ENCODE measurements at places on chromosomes 3 and 15.

DNA sequence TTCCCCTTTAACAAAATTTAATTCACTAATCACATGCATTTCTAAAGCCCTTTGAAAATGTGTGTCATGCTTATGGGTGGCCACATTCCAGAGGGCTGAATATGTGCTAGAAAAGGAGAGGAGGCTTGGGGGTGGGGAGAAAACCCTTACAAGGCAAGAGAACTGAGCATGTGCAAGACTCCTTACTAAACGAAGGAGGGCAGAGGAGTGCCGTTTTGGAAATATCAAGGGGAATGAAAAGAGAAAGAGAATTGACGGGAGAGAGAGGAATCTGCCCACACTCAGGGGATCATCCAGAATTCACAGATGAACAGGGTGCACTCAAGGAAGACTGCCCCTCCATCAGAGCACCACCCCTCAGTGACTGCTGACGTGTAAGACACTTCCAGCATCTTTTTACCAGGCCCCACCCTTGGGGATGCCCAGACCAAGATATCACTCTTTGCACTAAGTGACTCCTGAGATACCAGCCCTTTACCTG lies 37.9 kb upstream of the TSC22D2 start:
- DNase-seq: no peak

- no peak for DNase-seq
Observed at GRCh38 chr3:128781164-128781563, 55.2 kb downstream of the RAB7A start.

DNA sequence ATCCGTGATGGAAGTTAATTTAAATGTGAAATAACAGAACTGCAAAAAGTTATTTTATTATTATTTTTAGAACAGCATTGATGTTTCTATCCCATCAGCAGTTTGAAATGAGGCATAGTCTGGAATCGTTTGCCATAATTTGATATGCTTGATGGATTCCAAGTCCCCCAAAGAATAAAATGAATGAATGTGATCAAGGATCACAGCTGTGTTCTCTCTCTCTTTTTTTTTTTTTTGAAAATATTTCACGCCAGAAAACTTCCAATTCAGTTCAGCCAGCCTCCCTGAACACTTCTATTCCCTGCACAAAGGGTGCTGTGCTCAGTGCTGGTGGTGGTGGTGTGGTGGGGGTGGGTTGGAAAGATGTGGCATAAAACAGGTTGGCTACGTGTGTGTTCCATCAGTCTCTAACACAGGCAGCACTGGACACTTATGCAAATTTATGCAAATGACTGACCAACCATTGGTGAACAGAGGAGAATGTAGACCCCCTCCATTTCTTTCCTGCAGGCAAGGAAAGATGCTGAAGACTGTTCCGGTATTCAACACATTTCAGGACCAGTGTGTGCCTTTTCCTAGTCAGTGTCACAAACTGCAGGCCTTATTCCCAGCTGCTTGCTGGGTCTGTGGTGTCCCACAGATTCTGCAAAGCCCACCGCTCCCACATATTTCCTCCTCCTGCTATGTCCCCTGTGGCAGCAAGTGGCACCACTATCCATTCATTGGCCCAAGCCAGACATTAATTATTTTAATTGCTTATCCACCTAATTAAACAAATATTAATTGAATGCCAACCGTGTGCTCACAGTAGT lies 10.6 kb downstream of the ARNT2 start:
- no peak for DNase-seq

GRCh38 chr3:188841906-188842305 lies 329.9 kb upstream of the TPRG1 start:
- DNase-seq: no peak

- DNase-seq: no peak
Observed at GRCh38 chr15:84840741-84841429, 23.7 kb downstream of the ALPK3 start.

GRCh38 chr15:75640483-75641178 lies 607 bp upstream of the IMP3 start:
- no peak for DNase-seq

GRCh38 chr3:119676020-119676419 lies 1.2 kb downstream of the COX17 start:
- DNase-seq: no peak

DNA sequence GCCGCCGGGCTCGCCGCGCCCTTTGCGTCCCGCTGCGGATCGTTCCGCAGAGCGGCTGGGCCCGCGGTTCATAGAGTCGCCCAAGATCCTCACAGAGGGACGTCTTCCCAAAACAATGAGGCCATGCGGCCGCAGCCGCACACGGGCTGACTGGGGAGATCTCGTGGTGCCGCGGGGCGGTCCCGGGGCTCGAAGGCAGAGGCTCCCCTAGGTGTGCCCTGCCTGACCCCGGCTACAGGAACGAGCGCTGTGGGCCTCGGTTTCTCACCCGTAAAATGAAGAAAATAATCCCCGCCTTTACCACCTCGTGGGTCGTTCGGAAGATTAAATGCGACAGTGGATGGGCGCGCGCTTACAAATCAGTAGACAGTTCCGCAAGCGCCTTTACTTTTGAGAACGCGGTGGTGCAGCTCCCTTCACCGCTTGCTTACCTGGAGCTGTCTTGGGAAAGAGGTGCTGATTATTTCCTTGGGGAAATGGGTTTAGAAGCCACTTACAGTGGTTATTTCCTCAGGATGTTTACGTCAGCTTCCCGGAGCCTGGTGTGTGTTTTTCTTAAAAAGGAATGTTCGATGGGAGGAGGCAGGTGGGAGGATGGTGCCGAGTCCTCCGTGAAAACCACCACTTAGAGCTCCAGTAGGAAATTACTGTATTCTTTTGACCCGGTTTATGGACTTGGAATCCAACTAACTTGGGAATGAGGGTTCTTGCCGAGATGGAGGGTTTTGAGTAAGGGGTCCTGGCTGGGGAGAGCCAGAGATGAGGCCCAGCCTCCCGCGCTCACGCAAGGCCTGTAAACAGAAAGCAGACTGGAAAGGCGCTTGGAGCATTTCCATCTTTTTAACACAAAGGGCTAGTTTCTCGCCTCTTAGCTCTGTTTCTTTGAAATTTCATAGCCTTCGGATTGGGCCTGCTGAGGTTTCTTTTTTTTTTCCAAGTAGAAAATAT lies 1.9 kb upstream of the MEX3B start:
- no peak for DNase-seq

GRCh38 chr3:193963808-193964516 lies 172.0 kb upstream of the HES1 start:
- no peak for DNase-seq

DNA sequence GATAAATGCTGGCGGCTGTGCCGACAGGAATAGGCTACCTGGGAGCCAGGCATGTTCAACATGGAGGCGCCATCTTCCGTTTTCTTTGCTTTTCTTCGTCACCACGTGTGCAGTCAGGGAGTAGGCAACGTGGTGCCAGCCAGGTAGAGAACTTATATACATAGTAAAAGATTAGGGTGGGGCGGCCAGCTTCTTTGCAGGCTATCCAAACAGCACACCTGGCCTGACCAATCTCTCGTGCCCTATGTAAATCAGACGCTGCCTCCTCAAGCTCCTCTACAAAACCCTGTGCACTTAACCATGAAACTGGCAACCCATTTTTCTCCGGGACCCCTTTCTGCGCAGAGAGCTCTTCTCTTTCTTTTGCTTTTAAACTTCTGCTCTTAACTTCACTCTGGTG lies 28.6 kb upstream of the OR5K4 start:
- DNase-seq: no peak

- no peak for DNase-seq
Observed at GRCh38 chr3:32886911-32887310, 64.5 kb upstream of the CCR4 start.

- DNase-seq: no peak
Observed at GRCh38 chr15:43370310-43370974, 401 bp downstream of the ZSCAN29 start.

- DNase-seq: no peak
Observed at GRCh38 chr3:139227827-139228226, 116.0 kb upstream of the MRPS22 start.

DNA sequence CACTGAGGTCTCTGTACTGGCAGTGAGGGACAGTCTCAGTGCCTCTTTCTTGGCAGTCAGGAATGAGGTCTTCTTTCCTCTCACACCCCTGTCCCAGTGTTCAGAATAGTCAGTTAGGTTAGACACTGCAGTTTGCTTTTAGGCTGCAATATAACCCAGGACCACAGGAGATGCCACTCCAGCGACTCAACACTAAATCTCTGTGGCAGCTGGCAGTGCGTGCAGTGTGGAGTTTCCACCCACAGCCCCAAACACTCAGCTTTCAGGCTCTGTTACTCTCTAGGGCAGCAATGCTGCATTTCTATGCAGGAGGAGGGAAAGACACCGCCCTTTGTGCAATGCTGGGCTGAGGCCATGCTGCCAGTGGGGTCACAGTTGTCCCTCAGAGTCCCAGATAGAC lies 150.2 kb upstream of the SUCLG2 start:
- DNase-seq: no peak

GRCh38 chr3:52004163-52004787 lies 8.6 kb upstream of the RPL29 start:
- DNase-seq: no peak

DNA sequence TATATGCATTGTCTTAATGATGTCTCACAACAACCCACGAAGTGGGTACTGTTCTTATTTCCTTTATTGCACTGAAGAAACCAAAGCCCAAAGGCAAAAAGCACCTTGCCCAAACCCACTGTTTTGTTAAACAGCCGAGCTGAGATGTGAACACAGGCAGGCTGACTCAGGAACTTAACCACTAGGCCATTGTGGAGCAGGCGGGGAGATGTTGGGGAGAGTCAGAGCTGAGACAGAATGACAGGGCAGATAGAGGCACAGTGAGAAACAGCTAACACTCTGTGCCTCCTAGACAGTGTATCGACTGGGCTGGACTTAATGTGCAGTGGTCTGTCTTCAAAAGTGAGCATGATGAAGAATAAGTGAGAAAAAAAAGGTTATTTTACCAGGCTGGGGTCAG lies 56.5 kb downstream of the RPLP1 start:
- DNase-seq: no peak

DNA sequence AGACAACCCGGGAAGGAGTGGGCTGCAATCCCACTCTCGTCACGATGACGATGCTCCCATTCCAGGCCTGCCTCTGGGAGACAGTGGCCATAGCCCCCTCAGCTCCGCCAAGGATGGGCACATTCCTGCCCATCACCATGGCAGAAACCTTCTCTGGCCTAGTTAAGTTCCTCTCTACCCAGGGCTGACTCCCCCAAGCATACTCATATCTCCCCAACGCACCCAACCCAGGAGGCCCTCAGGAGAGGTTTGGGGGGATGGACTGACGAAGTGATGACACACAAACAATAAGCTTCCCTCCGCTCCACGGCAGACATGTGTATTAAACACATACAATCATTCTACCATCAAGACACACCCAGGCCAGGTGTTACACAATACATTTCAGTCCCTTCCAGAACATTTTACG lies 60.1 kb downstream of the VGLL4 start:
- DNase-seq: no peak

GRCh38 chr3:143121241-143122088 lies 1.9 kb downstream of the CHST2 start:
- peak; percentile 70 for DNase-seq

GRCh38 chr3:56928379-56929068 lies 126.8 kb upstream of the ARHGEF3 start:
- DNase-seq: no peak

DNA sequence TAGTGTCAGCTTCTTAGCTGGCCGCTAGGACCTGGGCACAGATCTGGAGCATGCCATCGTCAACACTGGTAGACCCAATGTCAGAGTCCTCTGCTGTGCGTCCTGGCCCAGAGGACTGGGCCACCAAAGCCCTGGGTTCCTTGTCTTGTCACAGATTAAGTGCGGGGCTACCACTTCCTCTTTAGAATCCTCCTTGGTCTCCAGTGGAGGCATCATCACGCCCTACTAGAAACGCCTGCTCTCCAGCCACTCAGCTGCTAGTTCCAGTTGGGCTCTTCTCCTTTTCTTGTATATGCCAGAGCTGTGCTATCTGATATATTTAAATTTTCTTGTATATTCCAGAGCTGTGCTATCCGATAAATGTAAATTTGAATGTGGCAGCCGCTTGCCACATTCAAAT lies 11.2 kb downstream of the PPCDC start:
- no peak for DNase-seq

DNA sequence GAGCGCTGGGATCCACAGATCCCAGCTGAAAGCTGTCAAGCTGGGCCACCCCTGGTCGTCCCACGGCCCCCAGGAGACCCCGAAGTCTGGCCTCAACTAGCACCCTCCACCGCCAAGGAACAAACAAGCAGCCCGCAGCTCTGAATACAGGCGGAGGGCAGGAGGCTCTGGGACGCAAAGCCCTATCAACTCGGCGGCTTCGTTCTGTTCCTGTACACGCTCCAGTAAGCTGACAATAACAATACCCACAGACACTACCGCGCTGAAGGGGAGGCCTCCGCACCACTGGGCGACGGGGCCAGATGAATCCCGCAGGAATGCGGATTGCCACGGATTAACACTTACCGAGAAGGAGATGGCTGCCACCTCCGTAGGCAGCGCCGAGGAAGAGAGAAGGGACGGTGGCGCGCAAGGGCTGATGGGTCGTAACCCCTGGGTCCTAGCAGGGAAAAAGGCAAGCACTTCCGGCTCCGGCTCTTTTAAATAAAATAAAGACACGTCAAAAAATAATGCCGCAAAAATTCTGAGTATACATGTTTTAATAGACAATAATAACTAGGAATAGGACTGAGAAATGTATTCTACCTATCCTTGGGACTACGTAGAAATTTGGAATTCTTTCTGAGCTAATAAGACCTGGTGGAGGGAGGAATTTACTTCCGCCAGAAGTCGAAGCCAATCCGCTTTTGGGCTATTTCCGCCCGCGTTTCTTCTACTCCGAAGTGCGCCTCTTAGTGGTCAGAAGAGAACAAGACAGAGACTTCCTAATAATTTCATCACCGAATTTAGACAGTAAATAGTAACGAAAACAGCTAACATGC lies at the start of gene RPL32:
RPL32 (minus strand) TSS at position 417 of the 821 bp plus-strand sequence. CDS start 1,328 bp downstream, outside the sequence.
- peak; percentile 74 for DNase-seq

- no peak for DNase-seq
Observed at GRCh38 chr3:114700637-114701234, 406.9 kb downstream of the TIGIT start.

GRCh38 chr3:119420196-119420595 lies 43.2 kb downstream of the TMEM39A start:
- DNase-seq: no peak

DNA sequence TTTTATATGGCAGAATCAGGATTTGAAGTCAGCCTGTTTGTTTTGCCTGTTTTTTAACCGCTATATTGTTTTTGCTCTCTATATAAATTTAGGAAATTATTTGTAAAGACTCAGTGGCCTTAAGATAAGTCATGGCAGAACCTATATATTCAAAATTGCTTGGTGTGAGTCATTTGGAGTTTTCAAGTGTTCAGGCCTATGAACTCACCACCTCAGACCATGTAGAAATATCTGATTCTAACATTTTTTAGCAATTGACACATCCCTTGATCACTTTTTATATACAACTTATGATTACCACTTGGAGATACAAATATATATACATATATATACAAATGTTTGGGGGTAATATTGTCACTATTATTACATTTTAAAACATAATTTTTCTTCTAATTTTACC lies 95.7 kb downstream of the VGLL3 start:
- DNase-seq: no peak

All from stimulated activated CD8-positive, alpha-beta memory T cell treated with anti-CD3 and anti-CD28 coated beads, Interleukin-15, amount 100 ng/mL, for 48 hours (primary cell).